ENCODE measurements at places on chromosomes 2 and 18.

DNA sequence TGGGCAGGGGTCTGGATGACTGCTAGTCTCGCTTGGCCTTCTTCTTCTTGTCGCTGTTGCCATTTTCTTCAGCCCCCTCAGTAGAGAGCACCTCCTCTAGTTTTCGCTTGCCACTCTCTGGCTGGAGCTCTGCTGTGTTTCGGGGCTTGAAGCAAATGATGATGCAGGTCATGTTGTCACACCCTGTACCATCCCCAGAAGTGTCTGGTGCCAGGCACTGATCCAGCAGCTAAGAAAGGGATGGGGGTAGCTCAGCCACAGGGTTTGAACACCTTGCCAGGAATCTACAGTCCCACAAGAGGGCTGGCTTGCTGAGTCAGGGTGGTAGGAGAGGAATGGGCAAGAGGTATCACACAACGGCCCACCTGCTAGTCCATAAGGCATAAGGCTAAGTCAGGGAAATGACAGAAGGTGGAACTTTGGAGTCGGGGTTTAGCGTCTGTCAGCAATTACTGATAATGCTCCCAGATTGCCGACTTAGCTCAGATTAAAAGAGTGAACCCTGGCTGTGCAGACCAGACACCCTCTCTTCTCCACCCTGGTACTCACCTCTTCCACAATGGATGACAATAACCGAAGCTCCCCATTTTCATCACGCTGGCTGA, 1.1 kb upstream of the ZNF513 start:
- DNase-seq = no peak

DNA sequence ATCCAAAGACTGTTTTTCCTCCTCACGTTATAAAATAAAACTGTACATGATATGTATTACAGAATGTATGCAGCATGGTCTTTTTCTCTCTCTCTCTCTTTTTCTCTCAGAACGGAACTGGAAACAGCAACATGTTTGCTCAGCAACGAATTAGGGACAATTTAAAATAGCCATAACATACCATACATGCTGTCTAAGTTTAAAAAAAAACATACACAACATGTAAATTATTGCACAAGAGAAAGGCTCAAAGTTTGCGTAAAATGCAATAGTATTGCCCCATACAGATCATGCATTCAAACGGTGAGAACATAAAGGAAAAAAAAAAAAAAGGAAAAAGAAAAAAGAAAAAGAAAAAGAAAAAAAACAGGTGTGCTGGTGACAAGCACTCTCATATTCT, 93.6 kb downstream of the BCL11A start:
- DNase-seq = no peak

DNA sequence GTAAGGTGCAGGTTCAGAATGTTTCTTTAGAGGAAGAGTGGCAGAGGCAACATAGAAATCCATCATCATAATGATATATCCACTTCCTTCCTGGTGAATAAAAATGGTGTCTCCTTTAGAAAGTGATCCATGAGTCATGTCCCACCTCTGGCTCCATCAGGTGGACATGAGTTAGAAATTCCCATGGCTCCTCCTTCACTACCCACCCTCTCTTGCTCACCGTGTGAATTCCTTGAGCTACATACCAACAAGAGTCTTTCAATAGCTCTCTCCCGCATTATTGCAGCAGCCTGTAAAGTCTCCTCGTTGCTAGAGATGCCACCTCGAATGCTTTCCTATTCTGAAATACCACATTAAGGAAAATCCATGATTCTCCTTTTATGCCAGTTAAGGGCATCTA, 317.6 kb downstream of the LNPK start:
- DNase-seq = no peak

DNA sequence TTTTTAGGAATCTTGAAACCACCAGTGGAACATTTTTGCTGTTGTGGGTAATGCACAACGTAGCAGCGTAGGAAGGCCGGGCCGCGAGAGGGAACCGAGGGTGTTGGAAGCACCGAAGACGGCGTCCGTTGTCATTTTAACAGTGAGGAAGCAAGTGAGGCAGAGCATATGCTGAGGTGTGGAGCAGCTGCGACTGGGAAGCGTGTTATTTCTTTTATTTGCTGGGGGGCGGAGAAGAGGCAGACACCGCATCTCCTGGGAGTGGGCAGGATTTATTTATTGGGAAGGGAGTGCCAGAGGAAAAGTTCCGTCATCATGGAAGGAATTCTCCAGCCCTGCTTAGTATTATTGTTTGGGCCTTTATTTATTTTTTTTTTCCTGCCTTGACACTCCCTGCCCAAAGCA, 232.8 kb downstream of the KLHL29 start:
- peak; percentile 42 for DNase-seq

DNA sequence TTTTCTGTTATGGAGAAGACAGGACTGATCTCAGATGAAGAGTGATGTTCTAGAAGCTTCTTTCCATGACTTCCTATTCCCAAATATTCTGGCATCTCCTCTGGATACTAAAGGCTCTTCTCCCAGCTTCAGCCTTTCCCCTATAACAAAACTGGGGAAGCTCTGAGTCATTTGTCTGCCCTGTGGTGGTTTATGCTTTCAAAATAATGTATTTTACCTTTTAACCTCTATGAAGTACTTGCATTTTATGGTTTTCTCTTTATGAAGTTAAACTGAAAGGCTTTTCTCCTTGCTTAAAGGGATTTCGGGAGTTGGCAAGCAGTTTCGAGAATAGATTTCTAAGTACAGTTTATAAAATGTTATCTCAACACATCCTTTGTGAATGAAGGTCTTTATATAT, 104.4 kb downstream of the TANC1 start:
- no peak for DNase-seq

GRCh38 chr2:201858281-201859184, 52.2 kb downstream of the CDK15 start:
- DNase-seq = no peak

GRCh38 chr18:24674200-24674599, 213.8 kb downstream of the HRH4 start:
- no peak for DNase-seq

DNA sequence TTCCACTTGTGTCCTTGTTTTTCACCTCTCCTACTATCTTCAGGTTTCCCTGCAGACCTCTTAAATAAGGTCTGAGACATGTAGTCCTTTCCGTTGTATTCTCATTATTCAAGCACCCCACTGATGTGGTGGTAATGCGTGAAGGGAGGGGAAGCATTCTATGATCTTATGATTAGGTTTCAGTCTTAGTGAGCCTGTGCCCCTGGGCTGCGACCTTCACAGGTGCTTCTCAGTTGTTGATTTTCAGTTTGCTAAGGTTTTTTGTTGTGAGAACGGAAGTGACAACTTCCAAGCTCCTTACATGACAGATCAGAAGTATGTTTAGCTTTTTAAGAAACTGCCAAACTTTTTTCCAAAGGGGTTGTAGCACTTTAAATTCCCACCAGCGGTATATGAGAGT, 41.3 kb downstream of the VPS54 start:
- no peak for DNase-seq

GRCh38 chr18:37666991-37667390, 101.4 kb upstream of the CELF4 start:
- DNase-seq = no peak

DNA sequence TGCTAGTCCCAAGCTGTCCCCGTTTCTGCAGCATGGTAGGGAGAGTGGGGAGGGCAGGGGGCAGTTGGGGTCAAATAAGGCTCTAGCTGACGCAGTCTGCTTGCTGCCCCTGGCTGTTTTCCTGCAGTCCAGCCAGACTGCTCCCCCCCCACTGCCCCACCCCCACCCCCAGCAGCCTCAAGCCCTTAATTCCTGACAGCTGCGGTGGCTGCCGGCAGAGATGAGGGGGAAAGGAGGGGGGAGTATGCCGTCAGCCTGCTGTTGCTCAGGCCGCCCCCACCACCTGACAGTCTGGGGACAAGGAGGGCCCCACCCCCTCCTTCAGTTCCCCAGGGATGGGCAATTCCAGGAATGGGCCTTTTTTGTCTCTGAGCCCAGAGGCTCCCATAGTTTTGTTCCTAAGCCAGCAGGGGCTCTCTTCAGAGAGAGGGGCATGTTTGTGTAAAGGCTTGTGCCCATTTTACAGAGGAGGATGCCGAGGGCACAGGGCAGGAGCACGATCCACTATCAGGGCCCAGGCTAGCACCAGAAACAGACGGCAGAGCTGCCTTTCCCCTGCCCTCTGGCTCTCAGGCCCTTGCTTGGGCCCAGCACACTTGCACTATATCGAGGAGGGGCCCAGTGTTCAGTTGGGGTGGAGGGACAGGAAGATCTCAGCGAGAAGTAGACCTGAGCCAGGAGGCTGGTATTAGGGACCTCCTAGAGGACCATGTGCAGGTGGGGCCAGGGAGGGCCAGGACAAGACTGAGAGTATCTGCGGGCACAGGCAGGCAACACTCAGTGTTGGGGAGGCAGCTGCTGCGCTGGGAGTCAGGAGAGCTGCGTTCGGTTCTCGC, 1.5 kb upstream of the WNT10A start:
- peak; percentile 90 for DNase-seq

GRCh38 chr18:9894454-9895068, 8.8 kb downstream of the TXNDC2 start:
- DNase-seq = no peak

- no peak for DNase-seq
These were observed 96.6 kb upstream of the STK17B start for GRCh38 chr2:196268025-196268424.

GRCh38 chr18:13253786-13254688, 35.5 kb downstream of the LDLRAD4 start:
- DNase-seq = no peak

- no peak for DNase-seq
These were observed 111.8 kb upstream of the DCC start for GRCh38 chr18:52228166-52228565.

GRCh38 chr18:70994116-70994515, 705.3 kb downstream of the SOCS6 start:
- no peak for DNase-seq

- DNase-seq = no peak
These were observed 12.5 kb upstream of the TNFAIP6 start for GRCh38 chr2:151344906-151345305.

GRCh38 chr2:61042807-61043206, 22.9 kb upstream of the SANBR start:
- no peak for DNase-seq

GRCh38 chr2:138550670-138551287, 49.2 kb downstream of the SPOPL start:
- DNase-seq = no peak

DNA sequence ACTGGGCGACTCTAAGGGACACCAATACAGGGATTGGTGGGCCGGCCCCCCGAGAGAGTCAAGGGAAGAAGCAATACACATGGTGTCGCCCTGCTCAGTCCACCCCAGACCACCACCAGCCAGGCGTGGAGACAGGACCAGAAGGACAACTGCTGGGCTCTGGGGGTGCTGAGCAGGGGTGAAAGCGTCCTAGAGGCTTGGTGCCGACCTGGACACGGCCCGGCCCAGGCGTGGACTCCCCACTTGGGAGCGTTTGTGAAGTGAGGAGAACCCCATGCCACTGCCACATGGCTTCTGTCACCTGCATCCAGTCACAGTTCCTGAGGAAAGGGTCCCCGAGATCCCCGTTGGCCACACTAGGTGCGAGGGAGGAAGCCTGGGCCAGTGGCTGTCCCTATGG, 35.4 kb upstream of the ITM2C start:
- DNase-seq = no peak
